ENCODE measurements at places on chromosomes 1 and 21.
A peak's percentile ranks its signal among the peaks of the same experiment; 100 is the strongest.

DNA sequence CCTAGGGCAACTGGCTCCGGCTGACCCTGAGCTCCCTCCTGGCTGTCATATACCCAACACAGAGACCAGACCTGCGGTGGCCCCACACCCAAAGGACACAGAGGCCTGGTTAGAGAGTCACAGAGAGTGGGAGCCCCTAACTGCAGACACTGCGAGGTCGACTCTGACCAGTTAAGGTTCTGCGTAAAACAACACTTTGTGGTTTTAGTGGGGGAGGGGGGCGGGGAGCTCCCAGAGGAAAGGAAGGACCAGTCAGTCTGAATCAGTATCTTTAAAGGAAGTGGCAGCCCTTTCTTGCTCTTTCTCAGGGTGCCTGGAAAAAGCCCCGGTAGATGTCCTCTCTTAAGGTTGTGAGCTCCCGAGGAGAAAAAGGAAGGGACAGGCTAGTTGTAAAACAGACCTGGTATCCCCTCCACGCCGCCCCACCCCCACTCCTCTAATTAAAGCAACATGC, 2.4 kb downstream of the SSBP3 start:
- H3K27ac ChIP-seq, result peak overlapping the region; percentile 81
- H3K27me3 ChIP-seq, result no peaks in the 10 kb centered on the region
- DNase-seq, result peak; percentile 39
- H3K4me1 ChIP-seq, result peaks cover 54% of the 10 kb centered on the region
- H3K4me3 ChIP-seq, result peak overlapping the region; percentile 88

GRCh38 chr1:81812712-81813111, 12.0 kb downstream of the ADGRL2 start:
- no peaks in the 10 kb centered on the region for H3K4me1 ChIP-seq
- H3K4me3 ChIP-seq, result no peak overlapping the region
- peaks cover 3% of the 10 kb centered on the region for H3K27me3 ChIP-seq
- no peak for DNase-seq
- H3K36me3 ChIP-seq, result no peaks in the 10 kb centered on the region
- no peak overlapping the region for H3K27ac ChIP-seq

DNA sequence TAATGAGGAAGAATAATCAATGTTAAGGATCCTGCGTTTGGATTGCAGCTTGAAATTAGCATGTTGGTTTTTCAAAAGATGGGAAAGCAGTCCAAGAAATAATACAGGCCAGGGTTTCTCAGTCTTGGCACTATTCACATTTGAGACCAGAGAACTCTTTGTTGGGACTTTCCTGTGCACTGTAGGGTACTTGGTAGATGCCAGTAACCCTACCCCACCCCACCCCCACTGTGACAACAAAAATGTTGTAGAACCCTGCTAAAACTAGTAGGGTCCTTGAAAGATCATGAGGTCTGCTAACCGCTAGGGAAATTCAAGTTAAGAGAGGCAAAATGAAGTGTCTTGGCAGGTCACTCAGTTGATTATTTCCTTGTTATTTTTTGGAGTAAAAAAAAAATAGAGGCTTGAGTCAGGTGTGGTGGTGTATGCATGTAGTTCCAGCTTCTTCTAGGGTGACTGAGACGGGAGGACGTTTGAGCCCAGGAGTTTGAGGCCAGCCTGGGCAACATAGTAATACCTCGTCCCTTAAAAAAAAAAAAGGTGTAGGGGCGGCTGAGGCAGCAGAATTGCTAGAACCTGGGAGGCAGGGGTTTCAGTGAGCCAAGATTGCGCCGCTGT, 53.3 kb downstream of the SPEN start:
- H3K4me1 ChIP-seq, result peaks cover 48% of the 10 kb centered on the region
- H3K27ac ChIP-seq, result peak overlapping the region; percentile 60
- DNase-seq, result no peak
- H3K4me3 ChIP-seq, result no peak overlapping the region
- H3K27me3 ChIP-seq, result no peaks in the 10 kb centered on the region

DNA sequence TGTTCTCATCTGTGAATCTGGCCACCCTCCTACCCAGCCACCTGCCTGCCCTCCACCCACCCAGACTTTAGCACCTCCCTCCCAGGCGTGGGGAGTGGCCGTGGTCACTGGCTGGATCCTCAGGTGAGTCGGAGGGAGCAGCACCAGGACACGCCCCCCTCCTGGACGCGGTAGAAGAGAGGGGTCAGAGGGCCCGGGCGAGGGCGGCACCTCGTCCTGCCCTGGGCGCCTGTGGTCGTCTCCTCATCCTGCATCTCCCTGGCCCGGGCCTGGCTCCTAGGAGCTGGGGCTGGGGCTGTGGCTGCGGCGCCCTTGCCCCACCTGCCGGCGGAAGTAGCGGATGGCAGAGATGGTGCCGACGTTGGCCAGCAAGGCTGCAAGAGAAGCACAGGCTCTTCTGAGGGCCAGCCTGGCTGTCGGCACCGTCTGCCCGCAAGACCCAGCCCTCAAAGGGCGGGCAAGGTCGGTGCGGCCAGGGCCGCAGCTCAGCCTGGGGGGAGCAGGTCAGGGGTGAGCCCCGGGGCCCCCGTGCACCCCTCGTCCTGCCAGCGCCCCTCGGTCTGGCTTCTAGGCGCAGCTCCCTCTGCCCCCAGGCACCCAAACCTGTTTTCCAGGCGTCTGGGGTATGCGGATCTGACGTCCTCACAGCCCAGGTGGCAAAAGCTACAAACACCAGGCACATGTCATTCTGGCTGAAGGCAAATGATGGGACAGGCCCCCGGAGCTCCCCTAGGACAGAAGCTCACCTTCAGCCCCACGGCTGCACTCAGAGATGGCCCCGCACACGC, 5.8 kb downstream of the PERM1 start:
- H3K36me3 ChIP-seq, result no peaks in the 10 kb centered on the region
- H3K4me1 ChIP-seq, result no peaks in the 10 kb centered on the region
- H3K27me3 ChIP-seq, result peaks cover 3% of the 10 kb centered on the region
- DNase-seq, result peak; percentile 68
- no peak overlapping the region for H3K4me3 ChIP-seq

DNA sequence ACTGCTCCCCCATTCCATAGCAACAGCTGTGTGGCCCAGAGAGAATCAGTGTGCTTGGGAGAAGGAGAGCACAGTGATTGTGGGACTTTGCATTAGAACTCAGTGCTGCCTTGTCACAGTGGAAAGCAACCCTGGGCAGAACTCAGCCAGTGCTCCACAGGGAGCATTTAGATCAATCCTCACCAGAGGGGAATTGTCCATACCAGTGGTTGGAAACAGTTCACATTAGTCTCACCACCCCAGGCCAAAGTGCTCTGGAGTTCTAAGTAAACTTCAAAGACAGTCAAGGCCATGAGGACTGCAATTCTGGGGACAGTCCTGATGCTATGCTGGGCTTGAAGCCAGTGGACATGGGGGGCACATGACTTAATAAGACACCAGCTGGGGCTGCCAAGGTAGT, 12.9 kb upstream of the SMAP2 start:
- no peak overlapping the region for H3K4me3 ChIP-seq
- H3K27ac ChIP-seq, result no peak overlapping the region
- peaks cover 9% of the 10 kb centered on the region for H3K27me3 ChIP-seq
- peaks cover 12% of the 10 kb centered on the region for H3K4me1 ChIP-seq

- H3K4me3 ChIP-seq, result no peak overlapping the region
- H3K27me3 ChIP-seq, result no peaks in the 10 kb centered on the region
These were observed 171.5 kb upstream of the CACYBP start for GRCh38 chr1:174828264-174828663.

GRCh38 chr1:22704440-22705067, 6.1 kb upstream of the EPHB2 start:
- no peaks in the 10 kb centered on the region for H3K36me3 ChIP-seq
- peak; percentile 83 for DNase-seq
- no peak overlapping the region for H3K27ac ChIP-seq
- no peaks in the 10 kb centered on the region for H3K27me3 ChIP-seq
- H3K4me3 ChIP-seq, result no peak overlapping the region

DNA sequence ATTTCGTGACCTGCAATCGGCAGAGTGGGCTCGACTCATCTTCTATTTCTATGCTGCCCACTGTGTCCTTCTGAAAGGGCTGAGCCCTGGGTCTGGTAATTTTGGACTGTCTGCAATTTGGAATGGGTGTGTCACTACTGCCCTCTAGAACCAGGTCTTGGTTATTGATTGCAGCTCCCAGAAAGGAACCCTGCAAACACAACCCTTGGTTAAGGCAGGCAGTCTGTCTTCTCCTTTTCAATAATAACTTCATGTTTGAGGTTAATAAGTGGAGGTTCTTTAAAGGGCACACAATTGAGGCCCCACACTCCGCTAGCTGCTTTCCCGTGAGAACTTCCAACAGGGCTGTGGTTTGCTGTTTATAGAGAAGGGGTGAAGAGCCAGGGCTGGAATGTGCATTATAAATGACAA, 79.9 kb upstream of the LYST start:
- peaks cover 62% of the 10 kb centered on the region for H3K4me1 ChIP-seq
- peaks cover 1% of the 10 kb centered on the region for H3K27me3 ChIP-seq
- peaks cover 12% of the 10 kb centered on the region for H3K36me3 ChIP-seq
- no peak overlapping the region for H3K4me3 ChIP-seq

- peaks cover 17% of the 10 kb centered on the region for H3K36me3 ChIP-seq
- H3K4me1 ChIP-seq, result peaks cover 50% of the 10 kb centered on the region
- H3K27me3 ChIP-seq, result no peaks in the 10 kb centered on the region
- H3K27ac ChIP-seq, result peak within 1 kb of the TSS; percentile 99
- H3K4me3 ChIP-seq, result peak within 1 kb of the TSS; percentile 99
- peak; percentile 88 for DNase-seq
These were observed at the start of the genes MUTYH and TOE1 for GRCh38 chr1:45339789-45340558. Gene MUTYH (minus strand): TSS chr1:45340440. CDS start chr1:45334505, 5,935 bp downstream. Gene TOE1 (plus strand): TSS chr1:45340170. CDS start chr1:45340253, 83 bp downstream.

DNA sequence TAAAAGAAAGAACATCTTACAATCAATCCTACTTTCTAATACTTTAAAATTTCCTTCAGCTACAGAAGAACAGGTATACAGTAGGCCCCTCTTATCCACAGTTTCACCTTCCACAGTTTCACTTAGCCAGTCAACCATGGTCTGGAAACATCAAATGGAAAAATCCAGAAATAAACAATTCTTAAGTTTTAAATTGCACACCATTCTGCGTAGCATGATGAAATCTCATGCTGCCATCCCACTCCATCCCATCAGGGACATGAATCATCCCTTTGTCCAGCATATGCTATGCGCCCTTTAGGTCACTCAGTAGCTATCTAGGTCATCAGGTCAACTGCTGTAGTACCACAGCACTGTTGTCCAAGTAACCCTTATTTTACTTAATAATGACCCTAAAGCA, 67.7 kb downstream of the HSF2BP start:
- no peak for DNase-seq
- no peaks in the 10 kb centered on the region for H3K36me3 ChIP-seq
- peaks cover 43% of the 10 kb centered on the region for H3K4me1 ChIP-seq
- 0 out of 2 replicates have a peak, but pooled peaks cover 1% of the 10 kb centered on the region for H3K27me3 ChIP-seq

DNA sequence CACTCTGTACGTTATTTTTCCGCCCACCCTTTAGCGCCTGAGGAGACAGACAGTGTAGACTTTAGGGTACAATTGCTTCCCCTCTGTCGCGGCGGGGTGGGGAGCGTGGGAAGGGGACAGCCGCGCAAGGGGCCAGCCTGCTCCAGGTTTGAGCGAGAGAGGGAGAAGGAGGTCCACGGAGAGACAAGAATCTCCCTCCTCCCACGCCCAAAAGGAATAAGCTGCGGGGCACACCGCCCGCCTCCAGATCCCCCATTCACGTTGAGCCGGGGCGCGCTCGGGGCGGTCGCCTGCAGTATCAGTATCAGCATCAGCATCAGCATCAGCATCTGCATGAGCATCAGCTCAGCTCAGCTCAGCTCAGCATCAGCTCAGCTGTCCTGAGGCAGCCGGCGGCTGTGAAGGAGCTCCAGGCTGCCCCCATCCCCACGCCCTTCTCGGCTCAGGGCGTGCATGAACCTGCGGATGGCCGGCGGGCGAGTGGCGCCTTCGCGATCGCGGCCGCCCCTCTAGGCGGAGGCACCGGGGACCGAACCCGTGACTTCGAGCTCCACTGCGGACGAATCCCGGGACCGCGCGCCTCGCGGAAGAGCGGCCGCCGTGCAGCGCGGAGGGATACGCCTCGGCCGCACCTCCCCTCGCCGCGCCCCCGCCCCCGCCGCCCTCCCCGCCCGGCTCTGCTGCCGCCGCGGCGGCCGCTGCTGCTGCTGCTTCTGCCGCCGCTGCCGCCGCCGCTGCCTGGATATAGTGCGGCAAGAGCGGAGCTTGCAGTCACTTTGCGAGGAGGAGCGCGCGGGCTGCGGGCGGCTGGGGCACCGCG, at the start of gene NCAM2:
Gene NCAM2 (plus strand): TSS at position 774 of the 820 bp plus-strand sequence.
- H3K27me3 ChIP-seq, result 0 out of 2 replicates have a peak, but pooled peaks cover 6% of the 10 kb centered on the region
- peak; percentile 43 for DNase-seq

- H3K4me3 ChIP-seq, result no peak overlapping the region
- no peak for DNase-seq
- H3K27me3 ChIP-seq, result peaks cover 2% of the 10 kb centered on the region
- peaks cover 68% of the 10 kb centered on the region for H3K4me1 ChIP-seq
- no peak overlapping the region for H3K27ac ChIP-seq
These were observed 95.9 kb downstream of the RASAL2 start for GRCh38 chr1:178189814-178190213.

- peaks cover 64% of the 10 kb centered on the region for H3K4me1 ChIP-seq
- peak overlapping the region; percentile 81 for H3K27ac ChIP-seq
- H3K4me3 ChIP-seq, result no peak overlapping the region
- no peak for DNase-seq
- no peaks in the 10 kb centered on the region for H3K27me3 ChIP-seq
These were observed 59.7 kb upstream of the TNFSF4 start for GRCh38 chr1:173266841-173267240.

GRCh38 chr1:31143455-31143854, 77.9 kb upstream of the PUM1 start:
- no peak for DNase-seq
- H3K4me1 ChIP-seq, result peaks cover 5% of the 10 kb centered on the region
- no peak overlapping the region for H3K27ac ChIP-seq
- no peaks in the 10 kb centered on the region for H3K27me3 ChIP-seq
- no peaks in the 10 kb centered on the region for H3K36me3 ChIP-seq

DNA sequence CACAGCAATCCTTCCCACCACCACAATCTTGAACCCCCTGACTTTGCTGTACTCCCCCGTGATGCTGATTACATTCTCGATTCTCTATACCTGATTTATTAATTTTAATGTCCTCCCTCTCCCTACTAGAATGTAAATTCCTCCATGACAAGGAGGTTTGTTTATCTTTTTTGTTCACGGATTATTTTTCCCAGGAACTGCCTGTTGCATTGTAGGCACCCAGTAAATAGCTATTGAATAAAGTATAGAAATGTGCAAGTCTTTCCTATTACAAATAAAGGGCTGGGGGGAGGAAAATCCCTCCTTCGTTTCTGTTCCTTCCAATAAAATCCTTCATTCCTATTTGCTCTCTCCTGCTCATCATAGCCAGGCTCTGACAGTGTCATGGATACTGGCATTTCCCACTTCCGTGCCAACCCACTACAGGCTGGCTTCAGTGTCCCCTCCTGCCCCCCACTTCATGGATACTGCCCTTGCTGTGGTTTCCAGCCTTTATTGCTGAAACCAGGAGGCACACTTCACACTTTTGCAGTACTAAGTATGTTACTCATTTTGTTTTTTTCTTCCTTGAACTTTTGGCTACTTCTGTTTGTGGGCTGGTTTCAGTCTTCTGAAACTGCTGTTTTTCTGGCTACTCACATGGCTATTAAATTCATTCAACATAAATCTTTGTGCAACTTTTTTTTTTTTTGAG, 7.5 kb downstream of the KIF1B start:
- peaks cover 14% of the 10 kb centered on the region for H3K36me3 ChIP-seq
- peaks cover 53% of the 10 kb centered on the region for H3K4me1 ChIP-seq
- peak overlapping the region; percentile 50 for H3K4me3 ChIP-seq
- H3K27ac ChIP-seq, result peak overlapping the region; percentile 77
- peak; percentile 28 for DNase-seq

All from HFFc6 (cell line).